ENCODE measurements at places on chromosomes 2 and 18.

DNA sequence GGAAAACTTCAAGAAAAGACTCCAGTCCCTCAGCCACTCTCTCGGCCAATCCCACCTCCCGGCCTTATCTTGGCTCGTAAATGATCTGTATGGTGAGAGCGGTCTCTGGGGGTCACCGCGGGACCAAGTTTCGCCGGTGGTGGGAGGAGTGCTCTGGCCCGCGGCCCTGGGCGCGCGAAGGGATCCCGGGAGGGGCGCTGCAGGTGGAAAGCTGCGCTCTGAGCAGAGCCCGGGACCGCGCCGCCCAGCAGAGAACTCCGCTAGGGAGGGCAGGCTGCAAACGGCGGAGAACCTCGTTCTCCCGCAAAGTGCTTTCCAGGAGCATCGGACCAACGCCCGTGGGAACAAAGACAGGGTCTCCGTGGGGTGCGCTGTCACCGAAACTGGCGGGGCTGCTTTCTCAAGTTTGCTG lies 622 bp downstream of the LRP2 start:
- peak; percentile 7 for ATAC-seq

DNA sequence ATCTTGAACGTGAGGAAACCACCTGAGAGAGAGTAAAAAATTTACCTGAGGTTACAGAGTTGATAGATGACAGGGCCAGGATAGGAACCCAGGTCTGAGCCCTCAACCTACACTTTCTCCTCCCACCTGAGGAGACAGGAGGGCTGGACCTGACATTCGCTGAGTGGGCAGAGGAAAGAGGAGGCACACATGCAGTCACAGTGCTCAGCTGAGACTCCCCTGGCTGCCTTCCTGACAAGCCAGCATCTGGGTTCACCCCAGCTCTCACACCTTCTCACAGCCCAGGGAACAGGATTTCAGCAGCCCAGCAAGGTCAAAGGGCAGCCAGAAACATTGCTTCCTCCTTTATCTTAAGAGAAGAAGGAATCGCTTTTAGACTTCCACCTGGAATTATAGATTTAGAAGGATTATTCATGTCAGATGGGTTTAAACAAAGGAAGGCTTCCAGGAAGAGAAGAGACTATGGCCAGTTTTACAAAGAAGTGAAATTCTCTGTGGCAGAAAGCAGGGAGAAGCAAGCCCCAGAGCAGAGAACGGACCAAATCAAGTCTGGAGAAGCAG lies 18.1 kb upstream of the PKDCC start:
- no peak for ATAC-seq

DNA sequence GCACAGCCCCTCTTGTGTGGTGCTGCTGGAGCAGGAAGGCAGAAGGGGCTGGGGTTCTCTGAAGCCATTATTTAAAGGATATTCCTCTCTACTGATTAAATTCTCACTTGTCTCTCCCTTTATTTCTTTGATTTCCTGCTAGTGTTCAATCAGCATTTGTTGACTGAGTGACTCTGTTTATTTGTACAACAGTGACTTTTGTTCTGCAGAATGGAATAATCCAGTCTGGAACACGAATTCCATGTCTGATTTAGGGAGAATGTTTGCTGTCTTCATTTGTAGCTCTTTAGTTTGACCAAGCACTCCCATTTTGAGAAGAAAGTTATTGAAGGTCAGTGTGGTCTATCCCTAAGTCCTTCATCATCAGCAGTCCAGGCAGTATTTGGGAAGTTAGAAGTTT lies 141.2 kb downstream of the SETBP1 start:
- ATAC-seq: no peak

GRCh38 chr2:181573140-181573736 lies 83.7 kb downstream of the CERKL start:
- ATAC-seq: no peak

DNA sequence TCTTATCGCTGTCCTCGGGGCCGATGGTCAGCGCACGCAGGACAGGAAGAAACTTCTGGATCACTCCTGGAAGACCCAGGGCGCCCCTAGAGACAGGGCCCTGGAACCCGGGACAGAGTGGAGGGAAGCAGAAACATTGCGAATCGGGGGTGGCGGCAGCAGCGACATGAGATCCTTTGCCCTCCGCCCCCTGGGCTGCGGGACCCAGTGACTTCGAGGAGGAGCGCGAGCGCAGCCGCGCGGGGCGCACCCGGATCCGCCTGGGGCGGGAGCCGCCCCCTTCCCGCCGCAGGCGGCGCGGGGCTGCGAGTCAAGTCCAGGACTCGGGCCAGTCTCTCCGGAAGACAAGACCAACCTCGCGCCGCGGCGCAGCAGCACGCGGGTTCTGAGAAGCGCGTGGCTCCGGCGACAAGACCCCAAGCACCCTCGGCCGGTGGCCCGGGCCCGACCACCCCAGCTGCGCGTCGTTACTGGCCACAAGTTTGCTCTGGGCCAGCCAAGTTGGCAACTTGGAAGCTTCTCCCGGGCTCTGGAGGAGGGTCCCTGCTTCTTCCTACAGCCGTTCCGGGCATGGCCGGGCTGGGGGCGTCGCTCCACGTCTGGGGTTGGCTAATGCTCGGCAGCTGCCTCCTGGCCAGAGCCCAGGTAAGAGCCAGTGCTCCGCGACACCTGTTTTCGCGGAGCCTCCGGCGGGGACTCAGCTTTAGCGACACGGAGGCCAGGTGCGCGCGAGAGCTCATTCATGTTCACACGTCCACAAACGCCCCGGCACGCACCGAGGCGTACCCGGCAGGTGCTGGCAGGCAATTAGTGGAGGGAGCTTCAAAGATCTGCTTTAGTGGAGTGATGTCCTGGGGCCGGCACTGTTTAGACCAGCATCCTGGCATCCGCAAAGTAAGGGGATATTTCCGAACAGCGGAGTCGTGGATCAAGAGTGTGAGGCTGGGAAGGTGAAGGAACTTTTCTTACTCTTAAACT lies at the start of gene PTH2R:
Gene PTH2R (plus strand): TSS at position 319 of the 978 bp plus-strand sequence. CDS start 252 bp downstream, at position 571.
- ATAC-seq: no peak

DNA sequence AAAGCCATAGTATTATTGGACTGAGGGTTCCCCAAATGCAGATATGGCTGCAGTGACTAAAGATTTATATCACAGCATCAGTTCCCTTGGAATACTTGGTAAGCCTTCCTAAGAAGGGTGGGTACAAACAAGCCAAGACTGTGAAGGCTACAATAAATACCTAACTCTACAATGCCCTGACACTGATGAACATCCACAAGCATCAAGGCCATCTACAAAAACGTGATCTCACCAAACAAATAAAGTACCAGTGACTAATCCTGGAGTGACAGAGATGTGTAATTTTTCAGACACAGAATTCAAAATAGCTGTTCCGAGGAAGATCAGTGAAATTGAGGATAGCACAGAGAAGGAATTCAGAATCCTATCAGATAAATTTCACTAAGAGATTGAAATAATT lies 254.5 kb downstream of the PARD3B start:
- ATAC-seq: no peak

GRCh38 chr2:37376421-37377186 lies 32.2 kb downstream of the QPCT start:
- ATAC-seq: peak; percentile 82

GRCh38 chr2:37987098-37987775 lies 62.1 kb downstream of the RMDN2 start:
- no peak for ATAC-seq

- no peak for ATAC-seq
Measured at GRCh38 chr2:158477202-158477601, 20.4 kb downstream of the PKP4 start.

DNA sequence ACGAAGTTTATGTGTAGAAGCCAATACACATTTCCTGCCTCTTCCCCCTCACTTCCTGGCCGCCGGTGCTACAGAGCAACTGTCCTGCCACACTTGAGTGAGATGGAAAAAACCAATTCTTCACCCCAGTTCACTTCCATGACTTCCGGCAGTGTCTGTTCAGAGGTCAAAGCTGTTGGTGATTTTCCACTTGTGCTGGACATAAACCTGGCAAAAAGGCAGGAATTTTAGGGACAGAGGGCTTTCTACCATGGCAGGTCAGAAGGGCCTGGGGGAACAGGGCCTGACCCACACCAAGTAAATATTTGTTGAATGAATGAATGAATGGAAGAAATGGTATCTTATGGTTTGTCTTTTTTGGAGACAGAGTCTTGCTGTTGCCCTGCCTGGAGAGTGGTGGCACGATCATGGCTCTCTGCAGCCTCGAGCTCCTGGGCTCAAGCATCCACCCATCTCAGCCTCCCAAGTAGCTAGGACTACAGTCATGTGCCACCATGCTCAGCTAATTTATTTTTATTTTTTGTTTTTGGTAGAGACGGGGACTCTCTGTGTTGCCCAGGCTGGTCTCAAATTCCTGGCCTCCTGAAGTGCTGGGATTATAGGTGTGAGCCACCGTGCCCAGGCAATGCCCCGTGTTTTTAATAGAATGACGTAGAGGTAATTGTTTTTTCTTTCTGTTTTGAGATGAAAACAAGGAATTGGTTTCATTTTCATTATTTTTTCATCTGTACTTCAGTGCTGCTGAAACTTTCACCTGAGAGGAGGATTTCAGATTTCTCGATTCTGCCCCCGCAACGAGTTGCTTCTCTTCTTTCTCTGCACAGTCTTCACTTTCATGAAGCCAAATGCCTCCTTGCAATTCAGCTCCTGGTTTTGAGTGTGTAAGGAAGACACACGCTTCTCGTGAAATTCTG lies 48.0 kb upstream of the LPIN2 start:
- ATAC-seq: peak; percentile 43

DNA sequence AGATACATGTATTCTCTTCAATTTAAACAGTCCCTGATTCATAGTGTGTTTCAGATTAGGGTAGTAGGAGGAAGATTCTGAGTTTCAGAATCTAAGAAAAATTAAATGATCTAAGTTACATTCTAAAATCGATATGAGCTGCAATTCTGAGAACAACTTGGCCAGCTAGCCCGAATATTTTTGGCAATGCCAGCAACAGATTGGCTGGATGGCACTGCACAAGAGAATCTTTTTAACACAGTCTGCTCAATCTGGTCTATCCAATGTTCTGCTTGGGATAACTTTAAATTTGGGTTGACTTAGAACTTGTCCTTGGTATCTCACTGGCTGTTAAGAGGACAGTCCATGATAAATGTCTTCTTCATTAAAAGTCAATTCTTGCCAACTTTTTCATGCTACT lies 853.9 kb downstream of the NRXN1 start:
- ATAC-seq: no peak

- no peak for ATAC-seq
Measured at GRCh38 chr2:39511605-39512433, 74.7 kb upstream of the MAP4K3 start.

DNA sequence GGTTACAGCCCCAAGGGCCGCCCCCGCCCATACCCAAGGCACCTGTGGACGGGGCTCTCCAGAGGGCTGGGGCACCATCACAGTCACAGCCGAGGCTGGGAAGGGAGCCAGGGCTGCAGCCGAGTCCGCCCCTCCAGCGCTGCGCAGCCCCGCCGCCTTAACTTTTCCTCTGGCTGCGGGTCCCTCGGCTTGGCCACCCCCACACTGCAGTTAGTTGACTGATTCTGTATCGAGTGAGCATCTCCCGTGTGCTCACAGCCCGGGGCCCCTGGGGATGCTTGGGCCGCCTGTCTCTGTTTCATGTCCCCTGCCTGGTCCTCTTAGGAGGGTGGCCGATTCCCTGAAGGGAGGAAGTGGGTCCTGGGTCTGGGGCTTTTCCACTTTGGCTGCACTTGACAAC lies 33.7 kb downstream of the EMILIN2 start:
- ATAC-seq: no peak

GRCh38 chr2:27118525-27119329 lies at the start of gene CGREF1:
TSS of gene CGREF1 (minus strand) at chr2:27119128. CDS start at chr2:27104366, 14,762 bp downstream.
- ATAC-seq: peak; percentile 35

GRCh38 chr2:60321816-60322215 lies 231.6 kb downstream of the BCL11A start:
- ATAC-seq: no peak

DNA sequence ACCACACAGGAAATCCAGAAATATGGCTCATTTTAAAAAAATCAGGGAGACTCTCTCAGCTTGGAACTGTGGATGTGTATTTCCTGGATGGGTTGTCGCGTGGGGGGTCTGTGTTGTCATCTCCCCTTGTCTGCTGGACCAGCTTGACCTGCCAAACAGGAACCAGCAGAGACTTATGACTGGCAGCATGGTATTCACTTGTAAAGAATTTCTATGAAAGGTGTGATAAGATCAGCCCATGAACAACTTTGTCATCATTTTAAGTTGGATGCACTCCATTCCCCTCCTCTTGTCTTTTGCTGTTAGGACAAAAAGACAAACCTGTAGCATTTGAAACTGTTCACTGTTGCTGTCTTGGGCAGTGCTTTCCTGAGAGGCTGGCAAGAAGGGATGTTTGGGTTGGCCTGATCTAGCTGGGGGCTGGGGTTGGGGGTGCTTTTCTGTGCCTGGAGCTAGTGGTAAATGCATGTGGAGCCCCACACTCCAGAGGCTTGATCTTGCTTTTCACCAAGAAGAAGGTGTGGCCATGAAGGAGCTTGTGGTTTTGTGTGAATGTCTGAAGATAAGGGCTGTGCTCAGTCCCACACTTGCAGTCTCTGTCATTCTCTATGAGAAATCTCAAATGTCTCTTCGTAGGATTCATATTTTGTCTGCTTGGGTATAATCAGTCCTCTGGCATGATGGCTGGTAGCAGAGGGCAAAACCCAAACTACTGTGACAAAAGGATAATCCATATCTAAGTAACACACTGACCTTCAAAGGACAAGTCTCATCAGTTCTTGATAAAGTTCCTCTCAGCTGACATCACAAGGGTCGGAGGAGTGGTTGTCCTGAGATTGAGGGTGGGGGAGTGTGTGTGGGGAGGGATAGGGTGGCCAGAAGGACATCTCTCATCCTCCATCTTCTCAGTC lies 39.0 kb downstream of the RALB start:
- ATAC-seq: no peak

- no peak for ATAC-seq
Measured at GRCh38 chr2:240209493-240209892, 69.0 kb upstream of the OTOS start.

DNA sequence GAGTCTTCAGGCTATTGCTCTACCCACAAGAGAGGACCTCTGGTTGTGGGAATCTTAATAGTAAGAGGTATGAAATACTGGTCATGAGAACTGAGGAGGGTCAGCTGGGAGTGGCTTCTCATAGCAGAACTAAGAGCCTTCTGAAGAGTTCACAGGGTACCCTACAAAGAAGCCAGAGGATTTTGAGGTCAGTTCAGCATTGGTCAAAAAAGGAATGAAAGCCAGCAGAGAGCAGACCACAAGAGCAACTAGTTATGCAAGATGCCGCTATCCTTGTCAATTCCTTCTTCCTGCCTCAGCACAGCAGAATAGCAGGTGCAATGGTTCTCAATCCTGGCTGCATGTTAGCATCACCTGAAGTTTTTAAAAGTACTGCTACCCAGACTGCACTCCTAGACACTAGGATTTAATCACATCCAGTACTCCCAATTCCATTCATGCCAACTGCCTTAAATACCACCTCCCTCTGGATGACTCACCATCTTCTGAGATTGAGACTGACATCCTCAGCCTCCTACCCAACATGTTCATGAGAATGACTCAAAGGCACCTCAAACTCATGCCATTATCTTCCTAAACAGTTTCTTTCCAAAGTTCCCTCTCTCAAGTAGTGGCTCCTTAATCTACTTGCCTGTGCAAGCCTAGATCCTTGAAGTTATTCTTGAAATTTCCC lies 81.0 kb upstream of the RBMS1 start:
- ATAC-seq: no peak
